SK-N-SH treated with all-trans-retinoic acid at 6 μM for 48 hours (cell line): ENCODE measurements at places on chromosomes 11 and 22.

GRCh38 chr11:40716344-40717130 lies 742.9 kb downstream of the LRRC4C start:
- ATAC-seq, result no peak

DNA sequence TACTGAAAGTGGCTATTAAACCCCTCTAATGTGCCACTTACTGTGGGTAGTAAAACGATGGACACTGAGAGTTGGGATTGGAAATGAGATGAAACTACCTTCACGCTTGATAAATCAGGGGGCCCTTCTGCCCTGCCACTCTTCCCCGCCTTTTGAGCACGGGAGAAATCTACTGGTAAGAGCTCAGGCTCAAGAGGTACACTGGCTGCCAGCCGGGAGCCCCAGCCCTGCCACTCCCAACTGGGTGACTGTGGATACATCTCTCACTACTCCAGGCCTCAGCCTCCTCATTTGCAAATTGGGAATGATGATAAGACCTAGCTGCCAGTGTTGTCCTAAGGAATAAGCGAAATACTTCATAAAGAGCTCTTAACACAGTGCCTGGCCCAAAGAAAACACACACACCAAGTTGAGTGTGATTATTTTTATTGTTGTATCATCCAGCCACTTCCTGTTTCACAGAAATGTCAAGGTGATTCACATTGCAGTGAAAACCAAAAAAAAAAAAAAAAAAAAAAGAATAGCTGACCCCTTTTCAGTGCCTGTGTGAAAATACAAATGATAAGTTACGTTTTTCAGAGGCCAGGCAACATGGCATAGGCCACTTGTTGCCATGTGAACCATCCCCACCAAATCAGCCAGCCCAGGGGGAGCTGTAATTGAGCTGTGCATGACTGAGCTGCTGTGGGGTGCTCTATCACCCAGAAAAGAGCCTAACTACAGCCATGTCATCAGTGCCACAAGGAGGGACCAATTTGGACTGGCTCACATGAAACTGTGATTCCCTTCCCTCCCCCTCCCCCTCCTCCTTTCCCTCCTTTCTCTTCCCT lies 4.4 kb upstream of the ZNRD2 start:
- no peak for ATAC-seq

- ATAC-seq, result no peak
Observed at GRCh38 chr11:20881328-20882079, 212.1 kb downstream of the NELL1 start.

- no peak for ATAC-seq
Observed at GRCh38 chr11:14934641-14935351, 37.4 kb downstream of the CALCA start.

- no peak for ATAC-seq
Observed at GRCh38 chr11:17604201-17604914, 57.3 kb downstream of the OTOG start.

DNA sequence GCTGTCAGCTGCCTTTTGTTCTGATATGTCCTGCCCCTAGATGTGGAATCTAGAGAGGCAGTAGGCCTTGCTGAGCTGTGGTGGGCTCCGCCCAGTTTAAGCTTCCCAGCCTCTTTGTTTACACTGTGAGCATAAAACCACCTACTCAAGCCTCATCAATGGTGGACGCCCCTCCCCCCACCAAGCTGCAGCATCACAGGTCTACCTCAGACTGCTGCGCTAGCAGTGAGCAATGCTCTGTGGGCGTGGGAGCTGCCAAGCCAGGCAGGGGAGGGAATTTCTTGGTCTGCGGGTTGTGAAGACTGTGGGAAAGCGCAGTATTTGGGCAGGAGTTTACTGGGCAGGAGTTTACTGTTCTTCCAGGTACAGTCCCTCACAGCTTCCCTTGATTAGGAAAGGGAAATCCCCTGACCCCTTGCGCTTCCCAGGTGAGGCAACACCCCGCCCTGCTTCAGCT lies 98.5 kb downstream of the SMCO4 start:
- no peak for ATAC-seq

DNA sequence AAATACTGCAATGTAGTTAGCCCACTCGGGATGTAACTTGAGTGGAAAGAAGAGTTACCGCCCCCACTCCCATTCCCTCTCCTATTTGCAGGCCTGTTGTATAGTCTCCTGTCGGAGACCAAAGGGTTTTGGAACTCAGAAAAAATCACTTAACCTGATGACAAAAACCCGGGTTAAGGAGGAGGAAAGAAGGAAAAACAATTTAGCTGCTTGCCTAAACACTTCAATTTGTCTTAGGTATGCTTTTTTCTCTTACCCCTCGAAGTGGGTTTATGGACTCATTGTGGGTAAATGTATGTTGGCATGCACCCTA lies 2.2 kb downstream of the YAP1 start:
- ATAC-seq, result no peak

- ATAC-seq, result peak; percentile 46
Observed at GRCh38 chr11:69089258-69089657, 40.5 kb downstream of the TPCN2 start.

DNA sequence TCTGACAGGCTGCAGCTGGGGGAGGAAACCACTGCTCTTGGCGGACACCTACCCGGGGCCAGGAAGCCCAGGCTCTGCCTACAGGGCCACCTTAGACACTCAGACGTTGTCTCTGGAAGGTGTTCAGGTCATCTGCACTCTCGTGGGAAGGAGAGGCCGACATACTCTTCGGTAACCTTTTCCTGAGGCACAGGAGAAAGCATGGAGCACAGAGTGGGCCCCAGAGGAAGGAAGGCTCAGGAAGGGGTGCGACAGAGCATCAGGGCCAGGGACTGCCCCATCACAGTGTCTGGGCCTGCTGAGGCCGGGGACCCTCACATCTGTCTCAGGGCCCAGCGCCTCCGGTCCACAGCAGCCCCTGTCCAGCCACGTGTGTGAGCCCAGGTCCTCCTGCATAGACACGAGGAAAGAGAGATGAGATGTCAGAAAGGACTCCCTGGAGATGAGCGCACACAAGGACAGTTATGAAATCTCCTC lies 18.2 kb upstream of the TUB start:
- ATAC-seq, result no peak

DNA sequence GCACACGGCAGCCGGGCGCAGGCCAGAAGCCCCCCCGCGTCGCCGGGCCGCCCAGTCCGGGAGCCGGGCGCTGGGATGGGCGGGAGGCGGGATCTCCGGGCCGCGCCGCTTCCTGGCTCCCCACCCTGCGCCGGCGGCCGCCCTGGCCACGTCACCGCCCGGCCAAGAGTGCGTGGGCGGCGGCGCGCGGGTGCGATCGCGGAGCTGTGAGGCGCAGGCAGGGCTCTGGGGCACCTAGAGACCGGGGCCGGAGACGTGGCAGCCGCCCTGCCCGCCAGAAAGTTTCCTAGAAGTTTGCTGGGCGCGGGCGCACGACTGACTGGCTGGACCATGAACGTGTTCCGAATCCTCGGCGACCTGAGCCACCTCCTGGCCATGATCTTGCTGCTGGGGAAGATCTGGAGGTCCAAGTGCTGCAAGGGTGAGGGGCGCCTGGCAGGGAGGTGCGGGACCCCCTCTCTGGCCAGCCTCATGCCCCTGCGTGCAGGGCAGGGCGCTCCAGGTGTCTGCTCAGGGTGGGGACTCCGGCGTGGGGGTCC lies at the start of gene KDELR3:
Gene KDELR3, plus strand, starts transcription at position 193 of the 539 bp plus-strand sequence. Its CDS starts 138 bp downstream, at position 331.
- peak; percentile 90 for ATAC-seq

GRCh38 chr11:119974467-119974866 lies 163.4 kb downstream of the TRIM29 start:
- ATAC-seq, result no peak

DNA sequence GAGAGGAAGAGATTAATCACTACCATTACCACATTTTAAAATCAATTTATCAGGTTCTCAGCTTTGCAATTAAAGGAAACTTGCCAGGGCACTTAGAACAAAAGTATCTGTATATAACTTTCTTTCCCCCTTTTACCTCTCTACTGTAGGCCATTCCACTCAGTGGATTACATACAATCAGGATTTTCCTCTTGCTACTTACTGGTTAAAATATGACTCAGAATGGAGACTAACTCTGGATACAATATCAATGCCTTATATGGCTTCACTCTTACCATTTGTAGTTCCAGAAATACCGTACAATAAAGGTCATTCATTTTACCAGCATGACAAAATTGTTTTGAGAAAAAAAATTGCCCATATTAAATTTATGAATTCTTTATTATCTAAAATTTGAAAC lies 706.8 kb downstream of the KCNA4 start:
- peak; percentile 92 for ATAC-seq

DNA sequence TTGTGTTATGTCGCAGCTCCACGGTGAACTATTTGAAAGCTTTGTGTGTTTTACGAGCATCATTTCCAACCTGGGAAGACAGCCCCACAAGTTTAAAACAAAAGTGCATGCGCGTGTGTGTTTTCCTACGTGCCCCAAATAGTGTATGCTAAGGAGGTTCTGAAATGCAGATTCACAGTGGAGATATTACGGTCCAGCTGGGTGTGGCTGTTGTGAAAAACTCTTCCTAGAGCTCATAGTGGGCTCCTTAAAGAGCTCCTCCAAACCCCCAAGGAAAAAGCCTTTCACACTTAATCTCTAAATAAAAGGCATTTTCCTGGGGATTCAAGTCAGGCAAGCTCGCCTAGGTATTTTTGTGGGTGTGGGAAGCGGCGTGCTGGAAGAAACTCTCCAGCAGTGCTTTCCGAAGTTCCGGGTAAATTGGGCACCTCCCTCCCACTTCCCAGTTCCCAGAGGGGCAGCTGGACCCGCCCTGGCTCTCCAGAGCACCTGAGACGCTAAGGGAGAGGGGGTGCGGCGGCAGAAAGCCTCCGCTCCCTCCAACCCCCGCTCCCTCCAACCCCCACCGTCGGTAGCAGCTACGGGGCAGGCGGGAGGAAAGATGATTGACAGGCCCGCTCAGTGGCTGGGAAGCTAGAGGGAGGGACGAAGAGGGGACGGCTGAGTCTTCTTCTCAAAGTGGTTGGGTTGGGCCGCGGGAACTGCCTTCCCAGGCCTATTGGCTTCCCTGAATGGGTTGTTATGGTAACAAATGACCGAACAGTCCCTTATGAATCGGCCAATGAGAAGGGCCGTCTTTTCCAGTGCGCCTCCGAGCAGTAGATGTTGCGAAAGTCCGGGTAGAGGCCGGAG lies 561 bp upstream of the PCF11 start:
- ATAC-seq, result peak; percentile 93

- no peak for ATAC-seq
Observed at GRCh38 chr11:22263613-22264012, 70.7 kb downstream of the ANO5 start.

- no peak for ATAC-seq
Observed at GRCh38 chr22:28506150-28506535, 173.5 kb downstream of the TTC28 start.

- ATAC-seq, result no peak
Observed at GRCh38 chr11:79206951-79207350, 233.9 kb downstream of the TENM4 start.

- ATAC-seq, result no peak
Observed at GRCh38 chr11:120209746-120210625, 846 bp upstream of the OAF start.

DNA sequence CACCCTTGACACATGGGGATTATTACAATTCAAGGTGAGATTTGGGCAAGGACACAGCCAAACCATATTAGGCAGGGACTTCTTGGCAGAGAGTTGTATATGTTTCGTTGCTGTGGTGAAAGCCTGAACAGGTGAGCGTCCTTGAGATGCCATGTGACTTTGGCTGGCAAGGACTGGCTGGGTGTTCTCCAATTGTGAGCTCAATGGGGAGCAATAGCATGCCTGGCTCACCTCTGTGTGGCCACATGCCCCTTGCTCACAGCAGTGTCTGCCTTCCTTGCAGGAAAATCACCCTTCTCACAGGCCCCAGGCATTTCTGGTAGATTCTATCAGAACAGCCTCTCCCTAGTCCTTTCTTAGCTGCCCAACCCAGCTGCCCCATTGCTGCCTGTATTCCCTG lies 105.5 kb downstream of the PARVA start:
- ATAC-seq, result no peak

DNA sequence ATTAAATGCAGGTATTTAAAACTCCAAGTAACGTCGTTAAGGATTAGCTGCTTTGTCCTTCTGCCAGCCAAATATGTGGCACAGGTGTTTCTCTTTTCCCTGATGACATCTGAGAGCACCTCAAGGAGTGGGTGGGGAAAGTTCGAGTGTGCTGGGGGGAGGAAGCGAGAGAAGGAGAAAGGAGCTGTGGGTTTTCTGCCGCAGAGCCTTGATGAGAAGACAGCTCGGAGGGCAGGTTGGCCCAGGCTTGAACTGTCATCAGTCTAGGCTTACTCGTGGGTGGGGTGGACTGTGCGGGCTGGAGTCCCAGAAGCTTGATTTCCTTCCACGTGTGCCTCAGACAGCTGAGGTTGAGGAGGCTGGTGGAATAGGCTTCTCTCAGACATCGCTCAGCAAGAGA lies 15.2 kb upstream of the SORL1-AS1 start:
- no peak for ATAC-seq

DNA sequence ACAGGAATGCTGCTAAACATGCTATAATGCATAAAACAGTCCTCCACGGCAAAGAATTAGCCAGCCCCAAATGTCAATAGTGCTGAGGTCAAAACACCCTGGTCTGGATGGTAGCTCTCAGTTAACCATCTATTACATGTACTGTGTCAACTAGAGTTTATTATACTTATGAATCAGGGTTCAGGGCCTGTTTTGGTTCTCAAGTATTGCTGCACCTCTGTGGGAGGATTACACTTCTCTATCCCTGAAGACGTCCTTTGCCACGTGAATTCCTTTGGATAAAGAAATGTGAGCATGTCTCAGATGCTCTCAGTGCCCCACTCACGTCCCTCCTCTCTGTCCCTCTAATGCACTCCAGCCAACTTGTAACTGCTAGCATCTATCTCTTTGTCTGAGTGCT lies 53.4 kb downstream of the SLC1A2 start:
- ATAC-seq, result no peak

GRCh38 chr22:44045145-44045544 lies 21.0 kb downstream of the PARVB start:
- ATAC-seq, result no peak

DNA sequence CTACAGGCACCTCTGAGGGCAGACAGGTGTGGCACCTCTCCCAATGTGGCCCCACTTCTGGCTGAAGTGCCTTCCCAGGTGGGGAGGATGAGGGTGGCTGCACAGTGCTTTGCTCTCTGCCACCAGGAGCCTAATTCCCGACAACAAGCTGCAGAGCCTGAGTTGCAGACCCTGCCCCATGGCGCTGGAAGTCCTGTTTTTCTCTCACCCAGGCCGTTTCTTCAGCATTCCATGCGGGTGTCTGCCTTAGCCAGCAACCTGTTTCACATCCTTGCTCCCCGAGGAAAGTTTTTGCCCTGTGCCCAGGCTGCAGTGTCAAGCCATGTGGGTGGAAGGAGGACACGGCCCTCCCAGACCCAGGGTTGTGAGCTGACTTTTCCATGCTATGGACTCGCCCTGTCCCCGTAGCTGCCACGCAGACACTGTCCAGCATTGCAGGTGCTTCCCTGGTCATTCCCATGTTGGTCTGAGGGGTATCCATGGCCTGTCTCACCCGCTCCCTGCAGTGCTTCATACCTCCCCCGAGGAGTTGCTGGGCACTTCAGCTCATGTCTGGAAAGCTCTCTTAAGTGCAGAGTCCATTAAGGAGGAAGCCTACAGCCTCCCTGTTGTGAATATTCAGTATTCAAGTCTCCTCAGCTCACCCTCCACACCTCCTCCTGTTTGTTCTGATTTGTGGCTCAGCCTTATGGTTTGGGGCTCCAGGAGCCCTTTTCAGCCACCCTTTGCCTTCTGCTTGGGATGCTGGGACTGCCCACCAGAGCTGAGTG lies 2.9 kb downstream of the DAGLA start:
- ATAC-seq, result no peak
